ENCODE measurements at places on chromosomes 1 and 21.

- no peak for DNase-seq
Observed at GRCh38 chr1:92934395-92935378, 26.6 kb downstream of the DIPK1A start.

DNA sequence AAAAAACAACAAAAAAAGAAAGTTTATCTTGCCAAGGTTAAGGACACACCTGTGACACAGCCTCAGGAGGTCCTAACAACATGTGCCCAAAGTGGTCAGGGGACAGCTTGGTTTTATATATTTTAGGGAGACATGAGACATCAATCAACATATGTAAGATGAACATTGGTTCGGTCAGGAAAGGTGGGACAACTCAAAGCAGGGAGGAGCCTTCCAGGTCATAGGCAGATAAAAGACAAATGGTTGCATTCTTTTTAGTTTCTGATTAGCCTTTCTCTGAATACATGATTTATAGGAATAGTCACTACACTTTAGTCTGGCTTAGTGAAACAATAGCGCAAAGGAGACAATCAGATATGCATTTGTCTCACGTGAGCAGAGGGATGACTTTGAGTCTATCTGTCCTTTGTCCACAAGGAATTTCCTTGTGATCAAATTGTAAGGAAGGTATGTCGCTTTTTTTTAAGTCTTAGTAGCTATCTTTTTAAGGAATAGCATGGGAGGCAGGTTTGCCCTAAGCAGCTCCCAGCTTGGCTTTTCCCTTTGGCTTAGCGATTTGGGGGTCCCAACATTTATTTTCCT, 23.3 kb upstream of the OVAAL start:
- no peak for DNase-seq

DNA sequence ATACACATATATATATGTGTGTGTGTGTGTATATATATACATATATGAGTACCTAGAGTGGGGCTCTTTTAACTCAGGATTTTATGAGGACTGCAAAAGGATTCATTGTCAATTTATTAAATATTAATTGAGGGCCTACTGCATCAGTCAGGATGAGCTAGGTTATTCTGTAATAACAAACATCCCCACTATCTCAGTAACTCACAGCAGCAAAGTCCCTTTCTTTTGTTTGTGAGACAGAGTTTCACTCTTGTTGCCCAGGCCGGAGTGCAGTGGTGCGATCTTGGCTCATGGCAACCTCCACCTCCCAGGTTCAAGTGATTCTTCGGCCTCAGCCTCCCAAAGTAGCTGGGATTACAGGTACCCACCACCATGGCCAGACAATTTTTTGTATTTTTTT, 63.8 kb upstream of the FAM20B start:
- DNase-seq: no peak

DNA sequence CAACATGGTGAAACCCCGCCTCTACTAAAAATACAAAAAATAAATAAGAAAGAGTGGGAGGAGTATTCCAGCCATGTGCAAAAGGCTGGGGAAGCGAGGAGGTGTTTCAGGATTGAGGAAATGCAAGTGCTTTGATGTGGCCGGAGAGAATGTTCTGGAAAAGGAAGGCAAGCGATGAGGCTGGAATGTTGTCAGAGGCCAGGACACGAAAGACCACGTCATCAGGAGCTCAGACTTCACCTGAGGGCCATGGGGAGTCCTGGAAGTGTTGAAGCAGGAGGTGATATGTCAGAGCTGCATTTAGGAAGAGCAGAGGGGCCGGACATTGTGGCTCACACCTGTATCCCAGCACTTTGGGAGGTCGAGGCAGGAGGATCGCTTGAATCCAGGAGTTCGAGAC, 10.9 kb upstream of the THEMIS2 start:
- no peak for DNase-seq

DNA sequence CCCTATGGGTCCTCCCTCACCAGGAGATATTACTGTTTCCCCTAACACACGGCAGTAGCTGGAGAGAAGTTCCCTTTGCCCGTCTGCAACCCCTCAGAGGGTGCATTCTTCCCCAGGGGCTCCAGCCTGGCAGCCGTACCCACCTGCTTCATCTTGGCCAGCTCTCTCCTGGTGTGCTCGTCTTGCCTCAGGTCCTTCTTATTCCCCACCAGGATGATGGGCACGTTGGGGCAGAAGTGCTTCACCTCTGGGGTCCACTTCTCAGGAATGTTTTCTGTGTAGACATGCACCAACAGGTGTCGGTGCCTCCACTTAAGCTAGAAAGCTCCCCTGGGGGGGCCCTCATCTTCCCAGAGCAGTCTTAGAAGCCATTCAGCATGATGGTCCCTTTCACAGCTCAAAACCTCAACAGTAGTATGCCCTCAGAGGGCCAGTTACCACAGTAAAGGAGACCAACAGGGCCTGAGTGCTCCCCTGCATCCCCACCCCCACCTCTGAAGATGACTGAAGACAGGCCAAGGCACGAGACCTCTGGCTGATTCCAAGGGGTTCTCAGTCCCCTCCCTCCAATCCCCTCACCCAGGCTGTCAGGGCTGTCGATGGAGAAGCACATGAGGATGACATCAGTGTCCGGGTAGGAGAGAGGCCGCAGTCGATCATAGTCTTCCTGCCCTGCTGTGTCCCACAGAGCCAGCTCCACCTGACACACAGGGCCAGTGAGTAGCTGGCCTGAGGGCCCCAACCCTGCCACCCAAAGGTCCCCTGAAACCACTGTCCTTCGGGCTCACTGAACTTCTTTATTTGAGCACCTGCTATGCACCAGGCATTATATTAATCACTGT, 4.3 kb downstream of the RHOC start:
- DNase-seq: no peak

- DNase-seq: peak; percentile 38
Observed at GRCh38 chr1:179121159-179121938, 39.5 kb downstream of the TOR3A start.

Data from bone marrow (tissue), 2 donors.